ENCODE measurements at places on chromosomes 1 and 21. TPM values are rescaled to one million over a fixed set of nuclear protein-coding genes. Genes with fewer than 3 reads are reported as not detected.

The CCDC30 gene
- total RNA-seq = 0.97 TPM

The CDK18 gene
- total RNA-seq = 0.97 TPM

The OR2T33 gene
- total RNA-seq = not detected

The SPRR2B gene
- total RNA-seq = not detected

The AQP10 gene
- not detected for total RNA-seq

The PM20D1 gene
- not detected for total RNA-seq

The SASS6 gene
- total RNA-seq = 3.8 TPM

The KAZN gene
- 4.7 TPM for total RNA-seq

Data from A549 treated with dexamethasone at 1 μM for 4 hours (cell line).